Activated CD8-positive, alpha-beta T cell treated with anti-CD3 and anti-CD28 coated beads, Interleukin-2, amount 10 ng/mL, durations not matched to agents 7 days and 5 days (primary cell): ENCODE measurements at places on chromosomes 6 and 20. TPM values are rescaled to one million over a fixed set of nuclear protein-coding genes. Genes with fewer than 3 reads are reported as not detected.

- DNase-seq: no peak
Observed at GRCh38 chr6:100612094-100612493, 147.4 kb upstream of the SIM1 start.

- DNase-seq: no peak
Observed at GRCh38 chr20:45339799-45340198, 8.4 kb downstream of the SDC4 start.

DNA sequence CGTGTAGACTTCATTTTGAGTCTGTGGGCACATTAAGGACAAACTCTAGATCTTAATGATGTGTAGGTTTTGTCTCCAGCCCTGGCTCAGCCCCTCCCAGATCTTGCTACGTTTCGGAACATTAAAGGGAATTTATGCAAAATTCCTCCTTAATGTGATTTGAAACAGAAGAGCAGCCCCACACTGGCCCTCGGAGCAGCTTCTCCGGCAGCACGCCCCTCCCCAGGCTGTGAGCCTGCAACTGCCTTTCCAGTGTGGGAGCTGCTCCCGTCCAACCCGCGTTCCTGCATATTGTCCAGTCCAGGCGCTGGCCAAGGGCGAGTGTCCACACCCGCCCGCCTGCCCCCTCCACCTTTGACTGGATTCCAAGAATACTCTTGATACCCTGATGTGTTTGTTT, 257.2 kb downstream of the TAF4 start:
- DNase-seq: no peak

- no peak for DNase-seq
Observed at GRCh38 chr20:51026269-51026668, 3.4 kb upstream of the KCNG1 start.

DNA sequence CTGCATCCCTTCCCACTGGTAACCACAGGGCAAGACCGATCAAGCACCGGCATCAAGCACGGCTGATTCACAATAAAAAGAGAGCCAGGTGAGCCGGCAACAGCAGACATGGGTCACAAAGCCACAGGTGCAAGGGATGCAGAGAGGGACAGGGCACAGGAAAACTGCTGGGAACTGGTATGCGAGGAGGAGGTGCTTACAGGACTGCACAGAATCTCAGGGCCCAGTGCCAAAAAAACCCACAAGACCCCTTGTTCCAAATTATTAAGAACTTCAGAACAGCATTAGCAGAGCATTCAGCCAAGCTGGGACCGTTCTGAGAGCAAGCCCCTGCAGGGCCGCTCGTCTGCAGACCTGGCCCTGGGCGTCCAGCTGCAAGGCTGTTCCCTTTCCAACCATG, 35.4 kb downstream of the BFSP1 start:
- no peak for DNase-seq

DNA sequence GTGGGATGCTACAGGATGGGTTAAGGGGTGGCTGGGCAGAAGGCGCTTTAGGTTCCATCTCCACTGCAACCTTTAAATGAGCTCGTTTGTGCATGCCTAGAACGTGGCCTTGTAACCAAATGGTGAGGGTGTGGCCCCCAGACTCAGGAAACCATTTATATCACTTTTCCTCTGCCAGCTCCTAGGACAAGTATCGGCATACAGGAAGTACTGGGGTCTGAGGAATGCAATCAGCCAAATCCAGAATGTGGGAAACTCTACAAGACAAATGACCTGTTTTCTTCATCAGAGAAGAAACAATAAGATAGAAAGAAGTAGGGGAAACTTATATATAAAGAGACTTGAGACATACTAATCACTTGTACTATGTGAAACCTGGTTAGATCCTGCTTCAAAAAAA, 21.2 kb downstream of the AK9 start:
- no peak for DNase-seq

The EEF1E1 gene
- 44.2 TPM for total RNA-seq

The CCDC170 gene
- total RNA-seq: not detected
